Aorta (tissue), 5 donors: ENCODE measurements at places on chromosomes 3 and 15.

DNA sequence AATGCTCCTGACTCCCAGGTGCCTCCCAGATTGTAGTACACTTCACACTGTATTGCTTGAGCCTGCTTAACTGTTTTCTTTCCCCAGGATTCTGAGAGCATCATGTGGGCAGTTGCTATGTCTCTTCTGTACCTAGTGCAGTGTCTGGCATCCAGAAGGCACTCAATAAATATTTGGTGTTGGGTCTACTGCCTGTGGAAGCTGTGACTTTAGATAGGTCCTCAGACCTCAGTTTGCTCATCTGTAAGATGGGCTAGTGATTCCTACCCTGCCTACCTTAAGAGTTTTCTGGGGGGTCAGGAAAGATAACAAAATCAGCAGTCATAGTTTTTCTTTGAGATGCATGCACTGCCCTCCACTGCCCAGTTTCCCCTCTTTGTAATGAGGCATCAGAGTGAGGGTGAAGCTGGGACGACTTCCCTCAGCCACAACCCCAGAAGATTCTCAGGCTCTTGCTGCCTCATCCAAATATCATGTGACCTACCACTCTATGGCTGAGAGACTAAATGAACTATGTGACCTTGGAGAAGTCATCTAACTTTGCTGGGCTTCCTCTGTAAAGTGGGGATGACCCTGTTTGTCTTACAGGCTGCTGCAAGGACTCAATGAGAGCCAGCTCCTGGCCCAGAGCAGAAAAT lies 50.4 kb downstream of the ATP2B2 start:
- no peak for DNase-seq

DNA sequence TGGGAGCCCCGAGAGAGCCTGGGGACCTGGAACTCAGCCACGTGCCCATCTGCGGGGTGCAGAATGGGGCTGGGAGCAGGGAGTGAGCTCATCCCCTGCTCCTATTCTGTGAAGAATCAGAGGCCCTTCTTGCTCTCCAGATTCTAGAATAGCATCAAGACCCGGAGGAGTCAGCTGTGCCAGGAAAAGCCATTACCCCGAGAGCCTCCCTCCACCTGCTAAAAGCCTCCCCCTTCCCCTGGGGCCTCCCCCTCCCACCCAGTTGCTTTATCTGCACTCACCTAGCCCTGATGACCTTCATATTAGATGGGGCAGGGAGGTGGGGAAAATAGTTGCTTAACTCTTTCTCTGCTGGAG lies 23.1 kb downstream of the CCDC33 start:
- DNase-seq = no peak

DNA sequence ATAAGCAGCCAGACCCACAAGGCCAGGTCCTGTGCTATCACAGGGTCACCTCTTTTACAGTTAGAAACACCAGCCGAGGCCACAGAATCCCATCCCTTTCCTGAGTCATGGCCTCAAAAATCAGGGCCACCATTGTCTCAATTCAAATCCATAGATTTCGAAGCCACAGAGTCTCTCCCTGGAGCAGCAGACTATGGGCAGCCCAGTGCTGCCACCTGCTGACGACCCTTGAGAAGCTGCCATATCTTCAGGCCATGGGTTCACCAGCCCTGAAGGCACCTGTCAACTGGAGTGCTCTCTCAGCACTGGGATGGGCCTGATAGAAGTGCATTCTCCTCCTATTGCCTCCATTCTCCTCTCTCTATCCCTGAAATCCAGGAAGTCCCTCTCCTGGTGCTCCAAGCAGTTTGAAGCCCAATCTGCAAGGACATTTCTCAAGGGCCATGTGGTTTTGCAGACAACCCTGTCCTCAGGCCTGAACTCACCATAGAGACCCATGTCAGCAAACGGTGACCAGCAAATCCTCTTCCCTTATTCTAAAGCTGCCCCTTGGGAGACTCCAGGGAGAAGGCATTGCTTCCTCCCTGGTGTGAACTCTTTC lies 39.6 kb downstream of the TGM4 start:
- peak; percentile 88 for DNase-seq

- no peak for DNase-seq
Measured at GRCh38 chr15:39503526-39503925, 77.4 kb upstream of the THBS1 start.

DNA sequence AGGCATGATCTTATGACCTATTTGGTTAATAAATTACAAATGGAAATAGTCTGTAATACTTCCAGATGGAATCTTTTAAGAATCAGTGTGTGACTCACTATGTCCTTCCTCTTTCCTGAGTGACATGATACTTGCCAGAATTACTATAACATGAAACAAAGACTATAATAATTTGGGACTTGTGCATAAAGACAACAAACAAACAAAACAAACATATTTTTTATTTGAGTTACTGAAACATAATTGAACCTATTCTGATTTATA lies 1268.1 kb downstream of the OTOL1 start:
- no peak for DNase-seq

DNA sequence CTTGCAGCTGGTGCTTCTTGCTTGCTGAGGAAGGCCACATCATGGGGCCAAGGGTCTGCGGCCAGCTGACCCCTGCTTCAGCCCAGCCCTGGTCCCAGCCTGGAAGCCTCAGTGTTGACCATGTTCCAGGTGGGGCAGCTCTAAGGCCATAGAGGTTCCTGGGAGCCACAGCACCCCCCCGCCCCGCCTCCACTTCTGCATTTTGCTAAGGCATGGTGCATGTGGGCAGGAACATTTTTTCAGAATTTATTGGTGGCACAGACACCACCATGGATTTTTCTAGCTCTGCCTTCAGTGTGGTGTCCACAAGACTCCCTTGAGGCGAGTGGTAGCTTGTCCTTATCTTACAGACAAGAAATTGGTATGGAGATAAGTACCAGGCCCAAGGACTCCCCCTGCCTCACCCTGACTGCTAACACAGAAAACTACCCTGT lies 1.9 kb upstream of the CHST14 start:
- no peak for DNase-seq

GRCh38 chr15:43277901-43278300 lies 11.2 kb upstream of the TGM5 start:
- no peak for DNase-seq

GRCh38 chr3:107025961-107026360 lies 351.3 kb upstream of the CCDC54 start:
- no peak for DNase-seq

DNA sequence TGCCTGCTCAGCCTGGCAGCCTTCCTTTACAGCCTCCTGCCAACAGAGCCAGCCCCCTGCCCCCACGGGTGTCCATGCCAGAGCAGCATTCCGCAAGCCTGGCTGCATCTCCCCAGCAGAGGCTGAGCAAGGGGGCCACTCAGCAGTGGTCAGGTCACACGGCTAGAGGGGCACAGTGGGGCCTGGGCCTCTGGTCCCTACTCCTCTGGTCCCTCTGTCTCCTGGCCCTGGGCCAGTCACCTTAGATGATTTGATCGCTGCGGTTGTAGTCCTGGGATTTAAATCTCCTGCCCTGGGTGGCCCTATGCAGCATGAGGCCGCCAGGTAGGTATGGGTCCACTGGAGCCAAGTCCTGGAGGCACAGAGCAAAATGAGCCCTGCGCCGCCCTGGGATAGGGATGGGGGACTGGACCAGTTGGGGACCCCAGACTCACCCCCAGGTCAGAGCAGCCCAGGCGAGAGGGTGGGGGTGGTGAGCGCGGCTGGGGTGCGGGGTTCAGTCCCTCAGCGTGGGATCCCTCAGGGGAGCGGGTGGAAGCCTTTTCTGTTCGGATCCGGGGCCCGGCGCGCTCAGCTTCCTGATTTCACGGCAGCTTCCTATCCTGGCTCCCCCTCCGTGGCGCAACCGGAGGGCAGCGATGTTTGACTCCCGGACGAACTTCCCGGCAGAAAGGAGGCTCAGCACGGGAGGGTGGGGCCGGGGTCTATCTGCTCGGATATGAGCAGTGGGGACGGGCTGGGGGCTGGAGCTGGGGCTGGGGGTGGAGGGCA lies at the start of gene ZBTB47:
ZBTB47 (plus strand) TSS at position 138 of the 771 bp plus-strand sequence. CDS start 4,659 bp downstream, outside the sequence.
- peak; percentile 88 for DNase-seq
